ENCODE measurements at places on chromosomes 7 and 10. TPM values are rescaled to one million over a fixed set of nuclear protein-coding genes. Genes with fewer than 3 reads are reported as not detected.

The CHPF2 gene
- 123 TPM for total RNA-seq

The JAKMIP3 gene
- total RNA-seq = 0.13 TPM

The PKD2L1 gene
- not detected for total RNA-seq

The SPDYE9 gene
- not detected for total RNA-seq

The FRMD4A gene
- 114 TPM for total RNA-seq

The VPS26A gene
- total RNA-seq = 38.2 TPM

The BMPER gene
- 18.8 TPM for total RNA-seq

The ABLIM1 gene
- total RNA-seq = 17.1 TPM

Data from smooth muscle cell of the pulmonary artery (primary cell).